ENCODE measurements at places on chromosomes 3 and 15. TPM values are rescaled to one million over a fixed set of nuclear protein-coding genes. Genes with fewer than 3 reads are reported as not detected.

DNA sequence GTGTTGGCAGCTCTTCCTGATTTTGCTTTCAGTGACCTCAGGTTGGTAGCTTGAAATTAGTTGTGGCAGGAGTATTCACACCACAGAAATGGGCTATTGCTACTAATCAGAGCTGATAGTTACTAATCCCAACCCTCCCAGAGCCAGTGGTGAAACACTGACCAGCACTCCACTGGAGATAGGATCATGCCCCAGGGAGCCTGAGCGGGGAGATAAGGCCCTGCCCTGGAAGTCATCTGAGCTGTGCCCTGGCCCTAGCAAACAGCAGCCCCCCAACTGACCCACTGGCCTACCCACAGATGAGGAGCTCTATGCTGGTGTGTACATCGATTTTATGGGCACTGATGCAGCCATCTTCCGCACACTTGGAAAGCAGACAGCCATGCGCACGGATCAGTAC, 9.4 kb upstream of the GNAT1 start:
- no peak overlapping the region for H3K4me3 ChIP-seq
- peaks cover 1% of the 10 kb centered on the region for H3K36me3 ChIP-seq
- H3K27me3 ChIP-seq, result peaks cover 7% of the 10 kb centered on the region
- no peak overlapping the region for H3K27ac ChIP-seq

DNA sequence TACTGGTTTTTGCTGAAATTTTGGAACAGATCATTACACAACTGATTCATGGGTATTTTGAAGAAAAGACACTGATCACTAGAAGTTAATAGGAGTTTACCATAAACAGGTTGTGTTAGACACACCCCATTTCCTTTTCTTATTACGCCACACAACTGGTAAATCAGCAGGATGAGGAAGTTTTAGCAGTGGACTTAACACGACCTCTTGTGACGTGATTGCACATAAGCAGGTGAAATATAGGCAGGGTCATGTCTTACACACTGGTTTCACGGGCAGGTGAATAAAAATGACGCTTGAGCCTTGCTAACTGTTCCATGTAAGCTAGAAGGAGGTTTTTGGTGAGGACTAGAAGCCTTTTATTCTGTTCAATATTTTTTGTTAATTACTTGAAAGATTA, 27.1 kb upstream of the TPRG1 start:
- H3K27ac ChIP-seq, result no peak overlapping the region
- H3K36me3 ChIP-seq, result no peaks in the 10 kb centered on the region

GRCh38 chr15:68629519-68630210, 50.9 kb downstream of the CORO2B start:
- H3K4me1 ChIP-seq, result peaks cover 23% of the 10 kb centered on the region
- H3K27me3 ChIP-seq, result no peaks in the 10 kb centered on the region
- H3K4me3 ChIP-seq, result no peak overlapping the region

Gene PP2D1
- not detected for total RNA-seq

Gene GUCA1C
- not detected for total RNA-seq

- no peak for DNase-seq
- H3K4me3 ChIP-seq, result no peak overlapping the region
- H3K27ac ChIP-seq, result no peak overlapping the region
- no peaks in the 10 kb centered on the region for H3K4me1 ChIP-seq
- peaks cover 39% of the 10 kb centered on the region for H3K36me3 ChIP-seq
Measured at GRCh38 chr3:31661286-31661685, 128.6 kb downstream of the STT3B start.

Gene SYNPR
- total RNA-seq, result not detected

GRCh38 chr3:49668861-49669260, 5.3 kb upstream of the APEH start:
- H3K4me1 ChIP-seq, result peaks cover 40% of the 10 kb centered on the region
- H3K27ac ChIP-seq, result no peak overlapping the region
- no peaks in the 10 kb centered on the region for H3K27me3 ChIP-seq
- H3K36me3 ChIP-seq, result no peaks in the 10 kb centered on the region
- DNase-seq, result no peak

- no peaks in the 10 kb centered on the region for H3K27me3 ChIP-seq
- no peak for DNase-seq
- H3K4me3 ChIP-seq, result no peak overlapping the region
- no peaks in the 10 kb centered on the region for H3K4me1 ChIP-seq
- H3K36me3 ChIP-seq, result peaks cover 14% of the 10 kb centered on the region
Measured at GRCh38 chr3:48285675-48286074, 44.8 kb downstream of the ZNF589 start.

Gene PRSS50
- not detected for total RNA-seq

DNA sequence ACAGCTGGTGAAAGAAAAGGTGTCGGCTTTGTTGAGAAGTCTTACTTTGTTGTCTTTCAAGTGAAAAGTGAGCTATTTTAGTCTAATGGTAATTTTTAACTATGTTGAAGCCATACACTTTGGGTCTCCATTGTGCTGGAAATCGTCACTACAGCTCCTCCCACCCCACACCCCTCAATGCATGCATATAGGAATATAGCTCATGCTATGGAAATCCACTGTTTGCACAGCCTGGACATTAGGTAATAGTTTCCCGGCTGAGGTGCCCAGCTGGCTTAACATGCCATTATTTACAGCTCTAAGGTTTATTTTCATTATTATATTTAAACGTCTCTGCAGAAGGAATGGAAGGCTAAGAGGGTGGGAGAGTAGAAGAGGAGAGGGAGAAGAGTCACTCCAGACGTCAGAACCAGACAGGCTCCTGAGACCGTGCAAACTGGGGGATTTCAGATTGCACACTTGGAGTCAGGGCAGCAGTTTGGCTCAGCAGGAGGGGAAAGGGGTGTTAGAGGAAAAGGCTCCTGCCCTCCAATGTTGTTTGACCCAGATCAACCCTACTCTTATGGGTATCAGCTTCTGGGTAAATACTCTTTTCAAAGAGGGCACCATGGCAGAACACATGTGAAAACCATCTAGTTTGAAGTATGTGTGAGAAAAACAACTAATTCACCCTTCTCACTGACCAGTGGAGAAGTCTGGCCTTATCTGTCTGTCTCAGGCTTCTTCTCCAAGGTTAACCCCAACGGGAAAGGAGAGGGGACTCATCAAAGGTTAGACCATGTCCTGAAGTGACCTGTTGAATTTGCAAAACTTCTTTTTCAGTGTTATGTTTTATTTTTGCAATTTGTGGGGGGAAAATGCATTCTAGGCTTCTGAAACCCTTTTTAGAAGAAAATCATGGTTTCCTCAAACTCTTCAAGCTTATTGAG, 218.7 kb upstream of the CTDSPL start:
- H3K4me1 ChIP-seq, result no peaks in the 10 kb centered on the region
- H3K4me3 ChIP-seq, result no peak overlapping the region
- H3K36me3 ChIP-seq, result no peaks in the 10 kb centered on the region
- H3K27ac ChIP-seq, result no peak overlapping the region
- H3K27me3 ChIP-seq, result peaks cover 5% of the 10 kb centered on the region

- H3K4me1 ChIP-seq, result peaks cover 26% of the 10 kb centered on the region
- DNase-seq, result no peak
- H3K27ac ChIP-seq, result peak overlapping the region; percentile 59
- H3K36me3 ChIP-seq, result no peaks in the 10 kb centered on the region
Measured at GRCh38 chr3:171375666-171376595, 84.3 kb downstream of the TNIK start.

Gene IL1RAP
- total RNA-seq, result 29.3 TPM

Gene EOMES
- not detected for total RNA-seq

- H3K4me1 ChIP-seq, result no peaks in the 10 kb centered on the region
- no peak overlapping the region for H3K4me3 ChIP-seq
- no peak for DNase-seq
- H3K27me3 ChIP-seq, result peaks cover 7% of the 10 kb centered on the region
Measured at GRCh38 chr3:108780235-108780634, 23.0 kb upstream of the RETNLB start.

DNA sequence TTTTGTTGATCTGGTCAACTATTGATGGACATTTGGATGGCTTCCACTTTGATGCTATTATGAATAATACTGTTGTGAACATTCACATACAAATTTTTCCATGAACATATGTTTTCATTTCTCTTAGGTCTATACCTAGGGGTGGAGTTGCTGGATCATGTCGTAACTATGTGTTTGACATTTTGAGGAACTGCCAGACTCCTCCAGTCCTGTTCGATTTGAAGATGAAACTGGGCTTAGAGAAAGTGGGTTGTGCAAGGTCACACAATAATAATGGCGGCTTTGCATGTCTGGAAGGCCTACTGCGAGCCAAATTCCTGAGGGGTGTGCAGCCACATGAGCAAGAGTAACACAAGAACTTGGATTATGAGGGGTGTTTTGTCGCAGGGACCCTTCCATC, 2.6 kb downstream of the TSEN2 start:
- H3K27me3 ChIP-seq, result no peaks in the 10 kb centered on the region
- peaks cover 3% of the 10 kb centered on the region for H3K36me3 ChIP-seq
- H3K4me3 ChIP-seq, result no peak overlapping the region
- no peak overlapping the region for H3K27ac ChIP-seq
- no peak for DNase-seq

DNA sequence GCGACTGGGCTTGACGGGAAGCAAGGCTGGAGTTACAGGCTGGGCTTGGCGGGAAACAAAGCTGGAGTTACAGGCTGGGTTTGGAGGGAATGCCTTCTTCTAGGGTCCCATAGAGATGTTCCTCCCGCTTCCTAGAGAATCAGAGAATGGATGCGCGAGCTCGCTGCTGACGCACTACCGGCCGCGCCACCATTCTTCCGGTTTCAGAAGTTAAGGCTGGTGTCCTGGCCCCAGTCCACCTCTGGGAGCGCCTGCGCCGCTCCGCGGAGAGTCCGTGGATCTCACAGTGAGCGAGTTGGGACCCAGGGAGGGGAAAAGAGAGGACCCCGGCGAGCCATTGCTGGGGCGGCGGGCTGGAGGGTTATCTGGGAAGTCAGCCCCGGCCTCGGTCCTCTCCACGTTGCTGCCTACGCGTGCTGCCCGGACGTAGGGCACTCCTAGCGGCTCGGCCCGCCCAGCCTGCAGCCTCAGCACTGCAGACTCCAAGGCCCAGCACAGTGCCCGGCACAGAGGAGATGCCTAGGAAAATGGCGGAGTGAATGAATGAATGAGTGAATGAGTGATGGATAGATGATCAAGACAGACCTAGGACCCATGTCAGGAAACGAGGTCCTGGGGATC, at the start of gene ZNF502:
Gene ZNF502, plus strand, starts transcription at position 206 of the 621 bp plus-strand sequence. CDS start 7,602 bp downstream, outside the sequence.
- no peak for DNase-seq
- no peak within 1 kb of the TSS for H3K4me3 ChIP-seq
- H3K4me1 ChIP-seq, result no peaks in the 10 kb centered on the region

DNA sequence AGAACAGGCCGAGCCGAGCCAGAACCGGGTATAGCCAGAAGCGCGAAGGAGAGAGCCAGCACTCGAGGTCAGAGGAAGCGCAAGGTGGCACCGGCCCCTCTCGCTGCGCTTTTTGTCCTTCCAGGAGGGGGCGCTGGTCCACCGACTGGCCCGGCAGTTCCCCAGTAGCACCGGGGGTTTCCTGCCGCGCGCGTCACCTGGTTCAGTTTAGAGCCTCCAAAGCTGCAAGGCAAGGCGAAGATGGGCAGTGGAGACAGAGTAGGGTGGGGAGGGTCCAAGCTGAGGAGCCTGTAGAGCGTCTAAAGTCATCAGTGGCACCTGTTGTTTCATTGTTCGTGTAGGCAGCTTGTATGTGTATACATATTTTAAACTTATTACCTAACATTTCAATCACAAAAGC, 7.6 kb upstream of the NR2E3 start:
- H3K4me1 ChIP-seq, result peaks cover 42% of the 10 kb centered on the region
- no peak overlapping the region for H3K4me3 ChIP-seq
- no peak overlapping the region for H3K27ac ChIP-seq

Gene CERS3
- not detected for total RNA-seq

Gene DALRD3
- total RNA-seq, result 25.3 TPM

Gene FSD2
- total RNA-seq, result not detected

DNA sequence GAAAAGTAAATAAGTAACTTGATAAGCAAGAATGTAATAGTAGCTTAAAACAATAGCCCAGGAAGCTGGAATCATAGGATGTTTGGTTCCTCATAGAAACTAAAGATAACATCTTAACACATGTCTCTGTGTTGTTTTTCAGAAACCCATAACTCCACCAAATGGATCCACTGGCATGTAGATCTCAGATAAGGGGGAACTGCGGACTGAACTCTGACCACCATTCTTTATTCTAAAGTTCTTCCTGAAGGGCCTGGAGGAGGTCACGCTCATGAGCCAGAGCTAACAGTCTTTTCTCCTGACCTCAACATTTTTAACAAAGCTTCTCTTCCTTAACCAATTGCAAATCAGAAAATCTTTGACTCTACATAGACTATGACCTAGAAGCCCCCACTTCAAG, 101.9 kb downstream of the SOX14 start:
- no peaks in the 10 kb centered on the region for H3K4me1 ChIP-seq
- no peaks in the 10 kb centered on the region for H3K27me3 ChIP-seq

Gene OR4M2
- not detected for total RNA-seq

Gene GP9
- not detected for total RNA-seq

GRCh38 chr3:172347895-172348679, 100.2 kb downstream of the GHSR start:
- peak overlapping the region; percentile 9 for H3K27ac ChIP-seq
- H3K36me3 ChIP-seq, result peaks cover 69% of the 10 kb centered on the region
- H3K4me1 ChIP-seq, result peaks cover 6% of the 10 kb centered on the region
- no peaks in the 10 kb centered on the region for H3K27me3 ChIP-seq
- no peak overlapping the region for H3K4me3 ChIP-seq
- no peak for DNase-seq

Gene C3orf85
- not detected for total RNA-seq

GRCh38 chr3:53806182-53807116, 39.8 kb downstream of the CHDH start:
- no peaks in the 10 kb centered on the region for H3K27me3 ChIP-seq
- H3K36me3 ChIP-seq, result no peaks in the 10 kb centered on the region
- peaks cover 28% of the 10 kb centered on the region for H3K4me1 ChIP-seq
- H3K27ac ChIP-seq, result peak overlapping the region; percentile 9
- DNase-seq, result peak; percentile 77
- no peak overlapping the region for H3K4me3 ChIP-seq

Gene MB21D2
- 5.5 TPM for total RNA-seq

DNA sequence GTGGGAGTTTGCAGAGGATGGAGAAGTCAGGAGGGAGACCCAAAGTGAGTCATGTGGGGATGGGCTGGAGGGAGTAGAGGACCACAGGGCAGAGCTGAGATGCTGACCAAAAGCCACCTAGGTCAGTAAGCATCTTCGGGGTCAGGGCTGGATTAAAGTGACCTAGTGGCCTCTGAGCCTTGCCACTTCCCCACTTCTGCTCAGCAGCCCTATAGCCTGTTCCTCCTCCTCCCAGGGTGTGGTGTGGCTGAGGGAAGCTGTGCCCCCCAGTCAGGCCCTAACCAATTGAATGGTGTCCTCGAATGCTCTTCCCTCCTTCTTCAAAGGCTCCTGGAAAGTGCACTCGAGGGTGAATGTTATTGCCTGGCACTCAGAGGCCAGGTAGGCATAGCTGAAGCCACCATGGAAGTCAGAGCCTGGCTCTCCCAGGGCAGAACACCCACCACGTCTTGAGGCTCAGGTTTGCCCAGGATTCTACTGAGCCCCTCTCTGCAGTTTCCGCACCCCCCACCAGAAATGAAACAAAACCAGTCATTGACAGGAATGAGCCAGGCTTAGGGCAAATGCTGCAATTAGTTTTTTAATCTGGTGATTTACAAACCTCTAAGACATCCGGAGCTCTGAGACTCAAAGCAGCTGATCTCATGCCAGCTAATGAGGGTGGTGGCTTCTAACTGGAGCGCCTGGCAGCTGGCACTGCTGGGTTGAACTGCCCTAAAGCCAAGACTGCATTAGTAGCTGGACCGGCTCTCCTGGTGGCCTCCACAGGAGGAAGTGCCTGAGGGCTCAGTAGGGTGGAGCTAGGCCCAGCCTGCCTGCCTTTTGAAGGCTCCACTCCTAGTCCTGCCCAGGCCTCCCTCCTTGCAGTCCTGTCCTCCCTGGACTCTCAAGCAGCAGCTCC, 26.0 kb upstream of the VIPR1 start:
- no peak for DNase-seq
- H3K27ac ChIP-seq, result peak overlapping the region; percentile 49
- H3K36me3 ChIP-seq, result peaks cover 7% of the 10 kb centered on the region
- peaks cover 15% of the 10 kb centered on the region for H3K27me3 ChIP-seq

Data from osteocyte (in vitro differentiated cells).